Forelimb muscle (tissue), 1 donor: ENCODE measurements at places on chromosomes 6 and 20.

- no peak for DNase-seq
Measured at GRCh38 chr20:53364646-53365045, 229.0 kb downstream of the ZNF217 start.

GRCh38 chr6:44058617-44059358 lies 68.5 kb downstream of the MRPL14 start:
- DNase-seq = peak; percentile 73

- DNase-seq = no peak
Measured at GRCh38 chr6:18609715-18610114, 222.6 kb downstream of the RNF144B start.

- DNase-seq = no peak
Measured at GRCh38 chr6:161446949-161447348, 173.1 kb upstream of the AGPAT4 start.

- no peak for DNase-seq
Measured at GRCh38 chr6:154471609-154472362, 38.7 kb downstream of the CNKSR3 start.

DNA sequence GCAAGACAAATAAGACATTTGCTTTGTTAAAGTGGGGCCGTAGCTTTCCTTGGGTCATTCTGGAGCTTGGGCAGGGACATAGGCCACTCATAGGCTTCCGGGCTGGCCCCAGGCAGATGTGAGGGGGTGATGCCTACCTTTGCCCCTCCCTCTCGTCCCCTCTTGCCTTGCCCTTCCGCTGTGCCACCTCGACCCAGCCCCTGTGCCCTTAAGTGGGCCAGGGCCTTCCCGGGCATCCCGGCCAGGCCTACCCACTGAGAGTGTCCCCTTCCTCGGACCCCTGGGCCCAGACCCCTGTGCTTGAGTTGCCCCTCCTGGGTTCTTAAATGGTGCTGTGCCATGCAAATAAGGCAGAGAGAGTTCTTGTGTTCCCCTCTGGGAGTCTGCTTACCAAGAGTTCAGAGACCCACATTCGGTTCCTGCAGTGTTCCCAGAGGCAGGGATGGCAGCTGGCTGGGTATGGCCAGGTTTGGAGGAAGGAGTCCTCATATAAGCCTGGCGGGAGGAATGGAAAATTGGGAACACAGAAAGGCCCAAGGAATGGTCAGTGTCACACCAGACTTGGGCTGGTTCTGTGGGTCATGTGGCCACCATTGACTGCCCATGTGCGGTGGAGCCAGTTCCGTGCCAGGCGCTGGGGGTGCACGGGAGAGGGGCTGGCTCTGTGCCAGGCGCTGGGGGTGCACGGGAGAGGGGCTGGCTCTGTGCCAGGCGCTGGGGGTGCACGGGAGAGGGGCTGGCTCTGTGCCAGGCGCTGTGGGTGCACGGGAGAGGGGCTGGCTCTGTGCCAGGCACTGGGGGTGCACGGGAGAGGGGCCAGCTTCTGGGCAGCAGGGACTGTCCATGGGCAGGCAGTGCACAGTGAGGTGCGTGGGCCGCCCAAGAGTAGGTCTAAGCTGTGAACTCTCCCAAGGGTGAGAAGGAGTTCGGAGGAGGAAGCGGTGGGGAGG lies 173.5 kb upstream of the SNX9 start:
- no peak for DNase-seq

DNA sequence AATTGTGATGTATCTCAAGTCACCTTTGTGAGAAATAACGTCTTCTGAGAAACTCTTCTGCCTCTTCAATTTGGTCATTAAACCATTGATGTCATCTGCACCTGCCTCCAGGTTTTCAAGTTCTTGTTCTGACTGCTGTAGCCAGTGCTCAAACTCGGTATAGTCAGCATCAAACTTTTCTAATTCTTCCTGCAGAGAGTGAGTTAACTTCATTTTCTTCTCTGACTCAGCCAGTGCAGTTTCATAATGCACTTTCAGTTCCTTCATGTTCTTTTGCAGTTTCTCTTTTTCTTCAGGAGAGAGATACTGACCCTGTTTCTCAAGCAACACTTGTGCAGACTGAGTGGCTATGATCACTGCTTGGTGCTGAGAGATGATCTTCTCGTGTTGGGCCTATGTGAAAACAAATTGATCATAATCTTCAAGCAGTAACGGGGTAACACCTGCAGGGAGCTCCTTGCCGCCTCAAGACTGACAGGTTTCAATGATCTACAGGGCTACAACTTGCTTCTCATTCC lies 48.8 kb downstream of the DST start:
- no peak for DNase-seq

DNA sequence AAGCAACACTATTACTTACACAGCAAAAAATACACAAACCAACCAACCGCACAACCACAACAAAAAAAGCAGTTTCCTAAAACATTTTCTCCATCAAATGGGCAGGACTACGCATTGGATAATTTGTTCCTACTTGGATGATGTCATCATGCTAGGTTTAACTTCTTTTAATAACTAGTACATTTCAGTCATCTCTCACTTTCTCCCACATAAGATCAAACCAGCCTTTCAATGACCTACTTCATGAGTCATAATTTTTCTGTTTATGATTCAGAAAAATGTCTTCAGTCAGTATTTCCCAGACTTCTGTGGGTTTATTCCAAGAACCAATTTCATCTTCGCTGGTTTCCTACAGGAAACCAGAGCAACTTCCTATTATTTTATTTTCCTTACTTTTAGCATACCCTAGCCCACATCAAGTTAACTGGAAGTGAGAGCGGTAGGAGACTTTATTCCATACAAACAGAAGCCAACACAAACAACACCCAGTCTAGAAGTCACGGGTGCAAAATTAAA lies 134.2 kb downstream of the GMDS start:
- no peak for DNase-seq

DNA sequence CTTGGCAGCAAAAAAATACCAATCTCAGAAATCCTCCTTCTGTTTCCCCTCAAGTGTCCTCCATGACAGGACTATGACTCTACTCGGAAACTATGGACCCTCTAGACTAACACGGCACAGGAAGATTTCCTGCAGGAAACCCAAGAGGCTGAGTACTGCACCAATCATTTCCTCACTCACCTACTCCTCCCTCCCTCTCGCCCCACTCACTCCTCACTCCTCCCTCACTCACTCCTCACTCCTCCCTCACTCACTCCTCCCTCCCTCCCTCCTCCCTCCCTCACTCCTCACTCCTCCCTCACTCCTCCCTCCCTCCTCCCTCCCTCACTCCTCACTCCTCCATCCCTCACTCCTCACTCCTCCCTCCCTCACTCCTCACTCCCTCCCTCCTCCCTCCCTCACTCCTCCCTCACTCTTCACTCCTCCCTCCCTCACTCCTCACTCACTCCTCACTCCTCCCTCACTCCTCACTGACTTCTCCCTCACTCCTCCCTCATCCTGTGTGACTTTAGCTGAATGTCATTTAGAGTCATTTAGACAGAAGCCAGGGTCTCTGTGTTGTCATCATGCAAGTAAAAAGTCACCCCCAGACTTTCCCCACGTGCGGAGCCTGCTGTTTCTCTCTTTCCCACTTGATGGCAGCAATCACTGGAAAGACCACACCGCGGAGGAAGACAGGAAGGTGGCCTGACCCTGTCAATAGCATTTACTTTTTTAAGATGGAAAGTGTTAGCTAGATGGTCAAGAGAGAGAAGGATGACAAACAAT lies 226.8 kb upstream of the PDE10A start:
- no peak for DNase-seq

DNA sequence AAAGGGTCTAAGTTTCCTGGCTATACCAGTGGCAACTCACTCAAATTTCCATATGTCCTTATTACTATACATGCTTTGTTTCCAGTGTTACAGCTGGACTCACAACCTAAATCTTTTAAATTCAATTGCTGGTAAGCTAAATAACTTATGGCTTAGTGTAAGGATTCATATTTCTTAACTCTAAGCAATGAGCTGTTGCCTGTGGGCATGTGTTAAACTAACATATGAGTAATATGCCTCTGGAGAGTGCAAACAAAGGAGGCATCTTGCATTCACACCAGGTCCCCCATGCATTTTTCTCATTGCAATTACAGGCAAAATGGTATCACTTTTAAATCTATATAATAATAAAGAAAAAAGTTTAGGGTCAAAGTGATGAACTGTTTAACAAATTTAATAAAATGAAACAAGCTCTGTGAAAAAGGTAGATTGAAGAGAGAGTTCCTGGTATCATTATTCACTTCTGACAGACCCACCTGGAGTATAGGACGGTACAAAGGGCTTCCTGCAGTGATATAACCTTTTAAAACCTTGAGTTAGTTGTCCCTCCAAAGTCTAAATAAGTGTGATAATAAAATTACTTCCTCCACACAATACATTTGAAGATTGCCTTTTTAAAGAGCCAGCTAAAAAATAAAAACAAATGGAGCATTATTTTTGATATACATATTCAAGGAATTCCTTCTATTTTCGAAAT lies 57.6 kb upstream of the HMGCLL1 start:
- no peak for DNase-seq

DNA sequence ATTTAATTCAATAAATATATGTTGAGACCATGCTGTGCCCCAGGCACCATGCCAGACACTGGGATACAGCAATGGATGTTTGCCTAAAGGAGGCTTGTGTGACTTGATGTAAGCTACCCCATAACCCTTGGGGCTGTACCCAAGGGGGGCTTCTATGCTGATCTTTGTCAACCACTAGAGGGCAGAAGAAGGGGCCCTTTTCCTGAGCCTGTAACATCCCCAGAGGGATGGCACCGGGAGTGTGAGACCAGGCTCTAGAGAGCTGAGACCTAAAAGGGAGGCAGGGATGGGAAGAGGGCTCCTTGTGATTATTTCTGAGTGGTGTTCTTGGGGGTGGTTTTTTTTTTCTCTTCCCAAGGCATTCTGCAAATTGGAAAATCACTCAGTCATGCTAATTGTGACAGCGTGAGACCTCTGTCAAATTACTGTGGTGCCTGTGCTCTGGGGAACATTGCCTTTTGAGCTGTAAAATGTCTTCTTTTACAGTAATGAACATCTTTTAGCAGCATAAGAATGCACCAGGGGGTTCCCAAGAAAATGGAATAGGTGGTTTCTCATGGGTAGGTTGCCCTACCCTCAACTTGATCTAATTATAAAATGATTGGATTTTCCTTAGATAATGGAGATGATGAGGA lies 138.7 kb upstream of the SLC24A3 start:
- DNase-seq = no peak

DNA sequence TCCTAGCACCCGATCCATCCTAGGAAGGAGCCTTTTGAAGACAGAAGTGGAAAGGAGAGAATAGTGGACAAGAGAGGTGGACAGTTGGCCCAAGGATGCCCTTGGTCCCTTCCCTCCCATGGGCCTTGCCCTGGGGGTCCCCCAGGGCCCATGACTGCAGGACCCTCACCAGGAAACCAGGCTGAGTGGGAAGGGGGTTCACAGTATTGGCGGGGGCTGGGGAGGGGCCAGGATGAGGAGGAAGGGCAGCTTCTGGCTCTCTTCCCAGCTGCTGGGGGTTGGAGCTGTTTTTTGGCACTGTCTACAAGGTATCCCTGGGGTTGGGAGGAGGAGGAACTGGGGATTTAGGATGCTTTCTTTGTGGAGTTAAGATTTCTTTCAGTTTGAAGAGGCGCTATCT lies 4.0 kb upstream of the DSN1 start:
- DNase-seq = no peak

DNA sequence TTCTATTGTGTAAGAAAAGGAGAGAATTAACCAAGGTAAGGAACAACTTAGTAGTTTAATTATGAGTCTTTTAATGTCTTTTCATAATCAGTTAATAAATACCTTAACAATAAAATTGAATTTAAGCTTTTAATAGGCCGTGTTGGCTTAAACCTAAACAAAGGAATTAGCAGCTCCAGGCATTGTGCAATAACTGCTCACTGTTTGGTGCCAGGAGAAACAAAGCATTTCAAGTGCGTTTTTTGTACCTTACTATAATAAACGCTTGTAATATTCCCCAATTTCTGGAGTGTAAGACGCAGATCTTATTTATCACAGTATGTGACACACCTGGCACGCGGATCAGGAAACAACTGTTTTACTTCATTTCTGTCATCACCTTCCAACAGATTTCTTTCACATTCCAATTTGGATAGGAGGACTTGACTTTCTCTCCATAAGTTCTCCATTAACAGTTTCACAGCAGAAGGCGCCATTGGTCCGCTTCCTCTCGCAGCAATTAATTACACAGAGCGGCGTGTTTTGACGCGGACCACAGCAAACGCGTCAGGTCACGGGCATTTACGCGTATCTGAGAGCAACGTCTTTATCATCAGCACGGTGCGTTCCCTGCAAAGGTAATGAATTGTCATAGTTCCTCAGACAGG lies 335.8 kb upstream of the NT5E start:
- no peak for DNase-seq

DNA sequence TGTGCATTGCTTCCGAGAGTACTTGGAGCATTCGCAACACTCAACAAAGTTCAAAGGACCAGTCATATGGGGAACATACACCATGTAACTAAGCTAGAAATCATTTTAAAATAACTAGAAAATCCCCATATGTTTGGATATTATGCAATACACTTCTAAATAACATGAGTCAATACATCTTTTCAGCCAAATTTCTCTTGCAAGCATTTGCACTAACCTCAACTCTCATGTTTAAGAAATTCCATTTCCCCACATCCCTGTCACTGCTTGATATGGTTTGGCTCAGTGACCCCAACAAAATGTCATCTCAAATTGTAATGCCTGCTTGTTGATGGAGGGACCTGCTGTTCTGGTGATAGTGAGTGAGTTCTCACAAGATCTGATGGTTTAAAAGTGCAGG lies 85.7 kb upstream of the CST7 start:
- DNase-seq = peak; percentile 9

GRCh38 chr6:3347247-3347646 lies 88.5 kb downstream of the PSMG4 start:
- no peak for DNase-seq

DNA sequence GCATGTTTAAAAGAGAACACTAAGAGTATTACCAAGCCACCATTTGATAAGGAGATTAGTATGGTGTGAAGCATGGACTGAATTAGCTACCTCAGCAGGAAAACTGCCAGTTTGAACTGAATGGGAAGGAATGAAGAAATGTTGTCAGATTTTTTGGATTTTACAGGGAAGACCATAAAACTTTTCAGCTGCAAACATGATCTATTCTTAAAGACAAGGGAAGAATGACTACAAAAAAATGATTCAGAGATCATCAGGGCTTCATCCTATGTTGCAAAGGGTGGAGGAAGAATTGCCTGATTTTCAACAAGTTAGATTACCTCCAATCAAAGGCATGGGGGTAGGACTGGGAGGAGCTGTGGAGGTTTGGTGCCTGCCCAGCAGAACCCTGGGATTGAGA lies 49.3 kb upstream of the MTRF1L start:
- no peak for DNase-seq

DNA sequence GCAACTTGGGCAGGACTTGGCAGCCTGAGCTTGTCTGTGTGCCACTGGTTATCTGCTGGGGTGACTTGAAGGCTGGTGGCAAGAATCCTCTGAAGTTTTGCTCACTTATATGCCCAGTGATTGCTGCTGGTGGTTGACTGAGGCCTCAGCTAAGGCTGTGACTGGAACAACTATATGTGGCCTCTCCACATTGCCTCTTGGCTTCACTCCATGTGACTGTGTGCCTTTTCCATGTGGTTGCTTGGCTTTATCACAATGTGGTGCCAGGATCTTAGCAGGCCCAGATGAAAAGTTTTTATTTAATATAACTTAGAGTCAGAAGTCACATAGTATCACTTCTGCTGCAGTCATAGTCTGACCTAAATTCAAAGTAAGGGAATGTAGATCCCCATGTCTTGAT lies 104.5 kb downstream of the ADAT2 start:
- DNase-seq = no peak
